ENCODE measurements at places on chromosomes 2 and 18. TPM values are rescaled to one million over a fixed set of nuclear protein-coding genes. Genes with fewer than 3 reads are reported as not detected.

DNA sequence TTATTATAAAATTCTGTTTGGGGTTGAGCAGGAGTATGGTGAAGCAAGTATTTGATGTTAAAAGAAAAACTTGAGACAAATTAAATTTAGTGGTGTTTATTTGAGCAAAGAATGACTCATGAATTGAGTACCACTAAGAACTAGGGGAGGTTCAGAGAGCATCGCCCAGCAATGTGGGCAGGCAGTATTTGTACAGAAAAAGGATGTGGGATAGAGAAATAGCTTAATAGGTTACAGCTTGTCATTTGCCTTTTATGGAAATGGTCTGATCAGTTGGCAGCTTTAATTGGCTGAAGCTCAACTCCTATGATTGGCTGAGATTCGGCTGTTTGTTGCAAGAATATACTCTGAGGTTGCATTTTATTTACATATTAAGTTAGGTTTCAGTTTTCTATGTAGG is 68.2 kb downstream of the LRATD1 start:
- H3K4me3 ChIP-seq = no peak overlapping the region
- peaks cover 8% of the 10 kb centered on the region for H3K4me1 ChIP-seq
- H3K27ac ChIP-seq = no peak overlapping the region
- no peaks in the 10 kb centered on the region for H3K27me3 ChIP-seq
- DNase-seq = no peak
- H3K36me3 ChIP-seq = no peaks in the 10 kb centered on the region

- H3K27ac ChIP-seq = no peak overlapping the region
- H3K36me3 ChIP-seq = no peaks in the 10 kb centered on the region
- no peak overlapping the region for H3K4me3 ChIP-seq
- H3K4me1 ChIP-seq = peaks cover 6% of the 10 kb centered on the region
- DNase-seq = no peak
- peaks cover 8% of the 10 kb centered on the region for H3K27me3 ChIP-seq
Measured at GRCh38 chr2:64054161-64054915, 35.1 kb upstream of the VPS54 start.

DNA sequence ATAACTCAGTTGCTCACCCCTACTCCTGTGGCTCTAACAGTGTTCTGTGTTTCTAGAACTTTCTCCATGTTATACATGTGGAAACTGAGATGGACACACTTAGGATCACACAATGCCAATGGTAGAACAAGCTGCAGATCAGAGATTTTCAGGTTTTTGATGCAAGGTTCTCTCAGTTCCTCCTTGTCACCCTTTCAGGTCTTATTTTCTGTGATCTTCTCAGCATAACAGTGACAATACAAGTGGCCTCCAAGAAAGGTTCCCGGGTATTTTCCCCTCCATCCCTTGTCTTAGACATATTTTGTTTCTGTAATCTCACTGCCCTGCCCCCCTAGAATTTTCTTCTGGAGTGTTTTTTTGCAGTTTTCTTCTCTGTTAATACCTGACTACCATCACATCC is 6.2 kb upstream of the MGAT5 start:
- H3K36me3 ChIP-seq = no peaks in the 10 kb centered on the region
- H3K4me1 ChIP-seq = peaks cover 58% of the 10 kb centered on the region
- H3K27ac ChIP-seq = no peak overlapping the region
- no peak overlapping the region for H3K4me3 ChIP-seq
- no peak for DNase-seq
- H3K27me3 ChIP-seq = no peaks in the 10 kb centered on the region

DNA sequence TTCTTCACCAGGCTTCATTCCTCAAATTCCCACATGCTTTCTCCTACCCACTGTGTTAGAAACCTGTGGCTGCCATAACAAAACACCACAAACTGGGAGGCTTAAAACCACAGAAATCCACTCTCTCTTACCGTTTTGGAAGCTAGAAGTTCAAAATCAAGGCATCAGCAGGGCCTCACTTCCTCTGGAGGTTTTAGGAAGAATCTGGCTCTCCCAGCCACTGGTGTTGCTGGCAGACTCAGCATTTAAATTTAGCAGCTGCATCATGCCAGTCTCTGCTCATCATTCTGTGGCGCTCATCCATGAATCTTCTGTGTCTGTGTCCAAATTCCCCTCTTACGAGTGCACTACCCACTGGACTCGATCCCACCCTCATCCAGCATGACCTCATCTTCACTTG is 248.5 kb downstream of the ZNF516 start:
- no peaks in the 10 kb centered on the region for H3K36me3 ChIP-seq
- H3K27me3 ChIP-seq = no peaks in the 10 kb centered on the region
- DNase-seq = no peak
- no peak overlapping the region for H3K4me3 ChIP-seq
- no peaks in the 10 kb centered on the region for H3K4me1 ChIP-seq
- no peak overlapping the region for H3K27ac ChIP-seq

GRCh38 chr2:205276116-205276777 is 406.1 kb upstream of the NRP2 start:
- H3K27ac ChIP-seq = no peak overlapping the region
- H3K4me1 ChIP-seq = no peaks in the 10 kb centered on the region
- DNase-seq = no peak

- H3K27me3 ChIP-seq = peaks cover 2% of the 10 kb centered on the region
- no peaks in the 10 kb centered on the region for H3K36me3 ChIP-seq
- no peak overlapping the region for H3K27ac ChIP-seq
- DNase-seq = no peak
Measured at GRCh38 chr2:100812116-100812515, 7.8 kb upstream of the NPAS2 start.

DNA sequence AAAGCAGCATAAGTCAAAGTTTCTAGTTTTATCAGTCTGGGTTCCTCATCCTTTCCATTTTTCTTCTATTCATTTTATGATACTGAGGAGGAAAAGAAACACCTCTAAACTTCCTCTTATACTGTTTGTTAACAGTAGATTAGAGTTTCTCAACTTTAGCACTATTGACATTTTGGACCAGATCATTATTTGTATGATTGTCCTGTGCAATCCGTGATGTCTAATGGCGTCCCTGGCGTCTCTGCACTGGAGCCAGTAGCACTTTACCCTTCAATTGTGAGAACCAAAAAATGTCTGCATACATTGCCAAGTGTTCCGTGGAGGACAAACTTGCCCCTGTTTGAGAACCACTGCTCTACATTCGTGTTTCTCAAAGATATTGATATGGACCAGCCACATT is 25.2 kb downstream of the PTPN4 start:
- H3K27ac ChIP-seq = no peak overlapping the region
- peaks cover 9% of the 10 kb centered on the region for H3K4me1 ChIP-seq
- peaks cover under 1% of the 10 kb centered on the region for H3K36me3 ChIP-seq
- no peak overlapping the region for H3K4me3 ChIP-seq

GRCh38 chr2:24611631-24612030 is 120.6 kb downstream of the NCOA1 start:
- peaks cover 2% of the 10 kb centered on the region for H3K27me3 ChIP-seq
- no peaks in the 10 kb centered on the region for H3K36me3 ChIP-seq
- peaks cover 16% of the 10 kb centered on the region for H3K4me1 ChIP-seq
- no peak overlapping the region for H3K27ac ChIP-seq
- no peak for DNase-seq

- peaks cover 6% of the 10 kb centered on the region for H3K36me3 ChIP-seq
- no peak overlapping the region for H3K4me3 ChIP-seq
- DNase-seq = no peak
- peaks cover 1% of the 10 kb centered on the region for H3K27me3 ChIP-seq
Measured at GRCh38 chr2:38713338-38713737, 37.8 kb downstream of the SRSF7 start.

- peaks cover 2% of the 10 kb centered on the region for H3K27me3 ChIP-seq
- H3K4me1 ChIP-seq = peaks cover 4% of the 10 kb centered on the region
- H3K27ac ChIP-seq = no peak overlapping the region
- no peaks in the 10 kb centered on the region for H3K36me3 ChIP-seq
Measured at GRCh38 chr2:149808556-149808955, 221.0 kb upstream of the MMADHC start.

GRCh38 chr2:167692936-167693335 is 554.5 kb downstream of the STK39 start:
- H3K36me3 ChIP-seq = no peaks in the 10 kb centered on the region
- no peak overlapping the region for H3K27ac ChIP-seq
- H3K4me3 ChIP-seq = no peak overlapping the region
- no peaks in the 10 kb centered on the region for H3K27me3 ChIP-seq

The TEKT4 gene
- not detected for total RNA-seq

The ANKRD53 gene
- total RNA-seq = 0.66 TPM
